Activated T-helper 1 cell treated with anti-CD3 and anti-CD28 coated beads, Interleukin-2, amount 50 U/mL, for 16 hours (primary cell): ENCODE measurements at places on chromosomes 1 and 21.

- DNase-seq, result no peak
These were observed 10.4 kb upstream of the GJA9 start for GRCh38 chr1:38891753-38892152.

DNA sequence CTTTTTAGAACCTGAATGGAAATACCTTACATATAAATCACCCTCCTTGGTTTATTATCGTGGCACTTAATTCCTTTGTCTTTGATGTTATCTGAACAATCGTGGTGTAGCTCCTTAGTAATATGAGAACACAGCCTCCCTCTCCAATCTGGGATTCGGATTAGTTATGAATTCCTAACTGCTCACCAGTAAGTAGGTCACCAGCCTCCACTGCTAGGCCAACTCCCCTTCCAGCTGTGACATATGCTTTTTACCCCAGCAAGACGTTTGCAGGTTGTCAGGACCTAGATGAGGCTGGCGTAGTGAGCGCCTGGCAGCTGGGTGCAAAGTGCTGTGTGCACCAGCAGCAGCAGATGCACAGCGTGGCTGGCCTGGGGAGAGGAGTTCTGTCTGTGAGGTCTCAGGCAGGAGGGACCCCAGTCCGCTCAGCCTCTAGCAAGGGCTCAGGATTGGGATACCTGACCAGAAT is 38.2 kb downstream of the NTPCR start:
- no peak for DNase-seq

- no peak for DNase-seq
These were observed 1.0 kb downstream of the MANEAL start for GRCh38 chr1:37794372-37795339.

DNA sequence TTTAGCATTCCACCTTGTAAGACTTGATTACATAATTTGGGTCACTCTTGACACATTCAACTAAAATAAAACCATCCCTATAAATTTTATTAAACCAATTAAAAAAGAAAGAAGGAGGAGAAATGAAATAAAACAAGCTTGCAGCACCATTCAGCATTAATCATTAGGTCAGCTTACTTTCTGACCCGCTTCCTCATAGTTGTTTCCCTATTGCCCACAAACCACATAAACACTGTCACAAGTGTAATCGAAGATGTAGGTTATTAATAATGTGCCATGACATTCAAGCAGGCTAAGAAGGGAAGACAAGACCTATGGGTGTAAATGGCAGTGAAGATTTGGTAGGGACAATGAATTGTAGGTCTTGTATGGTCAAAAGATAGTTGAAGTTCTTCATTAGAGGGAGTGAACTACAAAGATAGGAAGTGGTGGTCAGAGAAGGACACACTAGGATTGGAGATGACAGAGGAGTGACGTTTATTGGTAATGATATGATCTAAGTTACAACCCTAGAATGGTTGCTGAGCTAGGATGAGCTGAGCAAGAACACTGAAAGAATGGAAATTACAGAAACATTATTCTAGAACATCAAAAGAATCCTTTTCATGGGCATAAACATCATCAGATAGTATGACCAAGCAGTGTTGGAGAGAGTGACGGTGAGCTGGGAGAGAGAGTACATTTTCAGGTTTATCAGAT is 231.5 kb downstream of the KCNT2 start:
- no peak for DNase-seq

- no peak for DNase-seq
These were observed 6.2 kb upstream of the NRIP1 start for GRCh38 chr21:15071009-15071408.

- no peak for DNase-seq
These were observed 52.6 kb downstream of the GLIS1 start for GRCh38 chr1:53686091-53686964.

GRCh38 chr1:204377800-204378668 is 18.3 kb upstream of the PLEKHA6 start:
- DNase-seq, result peak; percentile 26

GRCh38 chr21:39796466-39796865 is 51.5 kb downstream of the IGSF5 start:
- DNase-seq, result no peak

- DNase-seq, result no peak
These were observed 155.9 kb upstream of the RUNX1 start for GRCh38 chr21:35204850-35205541.

DNA sequence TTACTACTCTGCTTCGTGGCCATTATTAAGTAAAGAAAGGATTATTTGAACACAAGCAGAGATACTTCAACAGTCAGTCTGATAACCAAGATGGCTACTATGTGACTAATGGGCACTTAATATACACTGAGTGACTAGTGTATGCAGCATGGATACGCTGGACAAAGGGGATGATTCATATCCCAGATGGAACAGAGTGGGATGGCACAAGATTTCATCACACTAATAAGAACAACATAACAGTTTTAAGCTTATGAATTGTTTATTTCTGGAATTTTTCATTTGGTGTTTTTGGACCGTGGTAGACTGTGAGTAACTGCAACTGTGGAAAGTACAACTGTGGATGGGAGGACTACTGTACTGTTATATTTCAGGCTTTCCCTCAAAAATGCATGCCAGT is 9.4 kb downstream of the ZCCHC17 start:
- DNase-seq, result no peak

DNA sequence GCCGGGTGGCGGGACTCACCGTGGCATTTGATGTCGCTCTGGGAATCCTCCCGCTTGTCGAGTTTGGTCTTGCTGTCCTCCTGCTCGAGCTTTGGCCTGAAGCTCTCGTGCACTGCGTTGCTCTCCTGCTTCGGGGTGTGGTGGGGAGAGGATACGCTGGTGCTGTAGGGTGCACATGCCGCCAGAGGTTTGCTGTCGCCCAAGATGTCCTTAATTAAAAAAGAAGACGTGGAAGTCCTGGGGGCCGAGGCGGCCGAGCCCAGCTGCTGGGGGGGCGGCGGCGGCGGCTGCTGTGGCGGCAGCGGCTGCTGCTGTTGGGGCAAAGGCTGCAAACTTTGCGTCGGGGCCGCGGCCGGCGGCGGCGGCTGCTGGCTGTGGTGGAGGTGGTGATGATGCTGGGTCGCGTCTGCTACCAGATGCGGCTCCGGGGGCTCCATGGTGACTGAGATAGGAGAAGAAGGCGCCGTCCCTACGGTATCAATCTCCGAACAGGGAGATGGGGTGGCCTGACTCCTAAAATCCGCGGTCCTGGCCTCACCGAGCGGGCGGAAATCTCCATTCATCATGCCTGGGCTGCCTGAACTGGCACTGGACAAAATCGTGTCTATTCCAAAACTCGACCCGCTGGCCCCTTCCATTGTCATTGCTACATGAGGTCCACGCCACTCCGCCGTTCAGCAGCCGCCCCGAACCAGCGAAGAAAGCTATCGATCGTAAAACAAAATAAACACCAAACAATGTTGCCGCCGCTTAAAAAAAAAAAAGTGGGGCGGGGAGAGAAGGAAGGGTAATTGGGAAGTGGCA is at the start of gene BARHL2:
TSS of gene BARHL2 (minus strand) at position 751 of the 804 bp plus-strand sequence. CDS start at position 644, 107 bp downstream.
- DNase-seq, result no peak

GRCh38 chr1:240946926-240947325 is 335.0 kb upstream of the GREM2 start:
- DNase-seq, result no peak

DNA sequence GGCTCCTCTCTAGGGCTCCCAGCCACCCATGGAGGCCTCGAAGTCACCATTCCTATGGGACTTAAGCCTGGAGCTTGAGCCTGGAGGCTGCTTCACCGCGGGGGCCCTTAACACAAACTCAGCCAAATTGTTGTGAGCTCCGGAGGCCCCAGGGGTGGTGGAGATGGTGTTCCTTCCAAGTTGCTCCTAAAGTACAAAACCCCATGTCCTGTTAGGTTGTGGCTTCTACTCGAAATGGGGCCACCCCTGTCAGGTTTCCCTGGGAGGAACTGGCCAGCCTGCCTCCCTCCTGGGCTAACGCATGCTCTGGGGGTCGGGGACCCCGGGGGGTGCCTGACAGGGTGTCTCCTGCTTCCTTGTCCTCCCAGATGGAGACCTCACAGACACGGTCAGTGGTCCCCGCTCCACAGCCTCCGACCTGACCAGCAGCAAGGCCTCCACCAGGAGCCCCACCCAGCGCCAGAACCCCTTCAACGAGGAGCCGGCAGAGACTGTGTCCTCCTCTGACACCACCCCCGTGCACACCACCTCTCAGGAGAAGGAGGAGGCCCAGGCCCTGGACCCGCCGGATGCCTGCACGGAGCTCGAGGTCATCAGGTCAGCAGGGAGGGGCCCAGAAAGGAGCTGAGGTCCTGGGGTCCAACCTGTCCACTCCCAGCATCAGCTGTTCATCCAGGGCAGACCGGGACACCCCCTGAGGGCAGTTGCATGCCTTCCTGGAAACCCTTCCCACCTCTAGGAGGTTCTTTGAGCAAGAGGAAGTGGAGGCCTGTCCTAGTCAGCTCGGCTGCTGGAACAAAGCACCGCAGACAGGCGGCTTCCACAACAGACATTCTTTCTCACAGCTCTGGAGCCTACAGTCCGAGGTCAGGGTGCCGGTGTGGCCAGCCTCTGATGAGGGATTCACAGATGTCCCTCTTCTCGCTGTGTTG is 10.8 kb upstream of the SLC25A34 start:
- DNase-seq, result no peak

- no peak for DNase-seq
These were observed 178.2 kb downstream of the DSCAM start for GRCh38 chr21:40668555-40669275.

GRCh38 chr1:200302192-200302920 is 107.5 kb downstream of the ZNF281 start:
- DNase-seq, result peak; percentile 42

- no peak for DNase-seq
These were observed 27.6 kb downstream of the PBX1 start for GRCh38 chr1:164586591-164586990.

DNA sequence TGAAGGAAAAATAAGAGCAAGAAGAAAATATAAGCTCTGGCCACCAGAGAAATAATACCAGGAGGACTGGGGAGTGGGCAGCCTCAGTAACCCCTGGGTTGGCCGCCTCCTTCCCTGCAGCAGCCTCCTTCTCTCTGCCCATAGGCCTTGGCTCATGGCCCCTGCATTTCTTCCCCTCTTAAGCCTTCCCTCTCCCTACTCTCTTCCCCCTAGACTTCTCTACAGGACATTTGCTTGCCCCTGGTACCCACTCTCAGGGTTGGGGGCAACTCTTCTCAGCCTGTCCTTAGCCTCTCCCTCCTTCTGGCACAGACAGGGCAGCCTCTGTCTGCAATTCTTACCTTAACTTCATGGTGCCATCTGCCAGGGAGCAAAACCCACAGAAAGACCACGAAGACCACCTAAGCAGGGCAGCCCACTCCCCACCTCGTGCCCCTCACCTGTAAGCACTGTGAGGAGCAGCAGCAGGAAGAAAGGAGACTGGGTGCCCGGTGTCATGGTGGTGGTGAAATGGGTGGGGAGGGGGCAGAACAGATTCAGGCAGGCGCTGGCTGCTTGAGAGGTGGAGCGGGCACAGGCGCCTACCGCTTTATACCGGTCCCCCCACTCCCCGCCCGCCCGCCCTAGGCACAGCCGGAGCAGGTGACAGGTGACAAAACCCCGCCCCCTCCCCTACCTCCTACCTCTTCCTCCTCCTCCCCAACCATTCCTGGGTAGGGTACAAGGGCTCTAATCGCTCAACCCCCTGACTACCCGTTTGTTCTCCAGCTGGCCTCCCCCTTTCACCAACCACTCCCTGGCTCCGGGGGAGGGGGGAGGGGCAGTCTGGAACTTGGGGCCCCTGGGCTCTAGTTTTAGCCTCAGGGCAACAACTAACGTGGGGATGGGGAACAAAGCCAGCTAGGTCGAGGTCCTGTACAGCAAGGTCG is 15.1 kb downstream of the THBS3 start:
- DNase-seq, result no peak

- no peak for DNase-seq
These were observed 132.4 kb downstream of the ROR1 start for GRCh38 chr1:63906047-63906704.

DNA sequence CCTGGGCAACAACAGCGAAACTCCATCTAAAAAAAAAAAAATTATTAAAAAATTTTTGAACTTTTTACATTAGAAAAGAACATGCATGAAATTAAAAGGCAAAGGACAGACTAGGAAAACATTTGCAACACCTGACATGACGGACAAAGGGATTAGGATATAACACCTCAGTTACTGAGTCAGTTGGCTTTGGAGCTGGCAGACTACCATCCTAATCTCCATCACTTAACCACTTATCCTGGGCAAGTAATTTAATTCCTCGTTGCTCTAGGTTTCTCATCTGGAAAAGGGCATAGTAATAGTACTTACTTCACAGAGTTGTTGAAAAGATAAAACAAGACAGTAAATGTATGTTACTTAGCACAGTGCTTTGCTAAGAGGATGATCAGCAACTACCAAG is 11.9 kb downstream of the HECTD3 start:
- DNase-seq, result no peak

DNA sequence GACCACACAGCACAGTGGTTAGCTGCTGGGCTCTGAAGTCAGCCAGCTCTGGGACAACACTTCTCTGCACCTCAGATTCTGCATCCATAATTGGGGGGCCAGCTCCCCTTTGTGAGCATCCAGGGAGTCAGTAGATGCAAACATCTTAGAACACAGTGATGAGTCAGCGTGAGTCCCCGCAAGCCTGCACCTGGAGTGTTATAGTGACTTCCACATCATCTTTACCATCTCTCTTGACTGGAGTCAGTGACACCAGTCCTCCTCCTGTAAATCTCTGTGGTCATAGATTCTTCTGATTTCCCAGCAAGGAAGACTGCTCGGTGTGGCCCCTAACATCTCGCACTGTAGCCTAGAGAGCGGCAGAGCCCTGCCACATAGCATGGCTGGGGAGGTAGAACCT is 13.9 kb upstream of the EDN2 start:
- no peak for DNase-seq

GRCh38 chr1:36831186-36831810 is 203.0 kb downstream of the GRIK3 start:
- DNase-seq, result no peak

- no peak for DNase-seq
These were observed 49.3 kb upstream of the TARBP1 start for GRCh38 chr1:234528074-234528865.
